ENCODE measurements at places on chromosomes 5 and 9. TPM values are rescaled to one million over a fixed set of nuclear protein-coding genes. Genes with fewer than 3 reads are reported as not detected.

DNA sequence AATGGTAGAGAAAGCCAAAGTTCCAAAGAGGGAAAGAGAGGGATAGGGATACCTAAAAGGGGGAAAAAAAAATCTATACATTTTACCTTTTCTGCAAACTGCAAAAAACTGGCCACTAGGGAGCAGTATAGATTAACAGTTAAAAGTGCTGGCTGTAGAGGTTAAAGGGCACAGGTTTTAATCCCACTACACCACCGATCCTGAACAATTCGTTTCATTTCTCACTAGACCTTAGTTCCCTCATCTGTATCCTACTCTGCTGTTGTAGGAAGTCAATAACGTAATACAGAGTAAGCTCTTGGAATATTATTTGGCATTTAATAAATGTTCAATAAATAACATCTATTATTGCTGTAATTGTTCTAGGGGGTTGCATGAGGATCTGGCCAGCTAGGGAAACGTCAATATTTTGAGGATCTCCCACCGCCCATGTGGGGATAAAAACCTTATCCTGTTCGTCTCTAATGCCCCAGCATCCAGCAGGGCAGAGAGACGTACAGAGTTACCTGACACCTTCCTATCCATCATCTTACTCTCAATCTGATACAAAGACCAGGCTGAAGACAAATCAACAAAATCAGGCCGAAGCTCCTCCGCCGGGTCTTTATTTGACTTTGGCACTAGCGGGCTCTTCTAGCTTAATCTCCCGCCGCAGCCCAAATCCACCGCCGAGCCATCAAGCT, 757 bp downstream of the CDC26 start:
- H3K27ac ChIP-seq, result peak overlapping the region; percentile 72
- no peak for DNase-seq
- H3K27me3 ChIP-seq, result no peaks in the 10 kb centered on the region
- H3K36me3 ChIP-seq, result no peaks in the 10 kb centered on the region

DNA sequence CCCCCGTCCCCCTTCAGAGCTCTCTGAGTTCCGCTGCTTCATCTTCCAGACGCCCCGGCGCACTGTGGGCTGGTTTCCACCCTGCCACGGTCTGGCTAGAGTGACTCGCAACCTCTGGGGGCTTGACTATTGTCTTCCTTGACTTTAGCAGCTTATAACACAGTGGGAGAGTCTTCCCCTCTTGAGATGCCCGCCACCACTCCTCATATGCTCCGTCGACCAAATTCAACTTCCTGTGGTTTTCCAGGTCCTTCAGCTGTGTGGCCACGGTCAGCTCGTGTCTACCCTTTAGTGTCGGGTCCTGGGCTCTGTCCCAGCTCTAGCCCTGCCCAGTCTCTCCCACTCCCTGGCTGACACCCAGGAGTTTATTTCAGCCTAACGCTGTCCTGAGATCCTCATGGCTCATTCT, 28.2 kb upstream of the NCS1 start:
- H3K27me3 ChIP-seq, result no peaks in the 10 kb centered on the region
- H3K4me1 ChIP-seq, result no peaks in the 10 kb centered on the region
- no peaks in the 10 kb centered on the region for H3K36me3 ChIP-seq
- H3K4me3 ChIP-seq, result no peak overlapping the region
- no peak for DNase-seq

- no peaks in the 10 kb centered on the region for H3K27me3 ChIP-seq
- no peaks in the 10 kb centered on the region for H3K36me3 ChIP-seq
- H3K27ac ChIP-seq, result no peak overlapping the region
- no peaks in the 10 kb centered on the region for H3K4me1 ChIP-seq
Observed at GRCh38 chr9:131366761-131367401, 27.0 kb upstream of the PRRC2B start.

GRCh38 chr5:141529002-141529401, 40.1 kb downstream of the PCDHGC5 start:
- DNase-seq, result peak; percentile 27
- H3K4me1 ChIP-seq, result peaks cover 31% of the 10 kb centered on the region
- no peaks in the 10 kb centered on the region for H3K36me3 ChIP-seq
- no peaks in the 10 kb centered on the region for H3K27me3 ChIP-seq
- H3K27ac ChIP-seq, result peak overlapping the region; percentile 56
- no peak overlapping the region for H3K4me3 ChIP-seq

DNA sequence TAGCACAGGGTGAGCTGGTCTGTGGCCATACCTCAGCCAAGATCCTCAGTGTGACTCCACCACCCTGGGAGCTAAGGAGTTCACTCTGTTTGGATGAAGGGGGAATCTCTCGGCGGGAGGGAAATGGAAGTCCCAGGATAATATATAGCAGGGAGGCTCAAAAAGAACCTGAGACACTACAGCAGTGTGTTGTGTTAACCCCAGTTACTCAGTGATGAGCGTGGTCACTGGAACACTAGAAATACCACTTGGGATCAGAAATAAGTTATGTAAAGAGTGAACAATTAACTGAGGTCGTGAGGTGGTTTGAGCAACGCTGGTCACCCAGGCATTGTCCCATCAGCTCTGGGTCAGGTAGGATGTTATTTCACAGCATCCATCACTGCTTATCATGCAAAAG, 59.3 kb upstream of the ADAMTS16 start:
- DNase-seq, result no peak
- H3K27me3 ChIP-seq, result no peaks in the 10 kb centered on the region
- H3K4me1 ChIP-seq, result no peaks in the 10 kb centered on the region
- no peak overlapping the region for H3K4me3 ChIP-seq
- H3K36me3 ChIP-seq, result no peaks in the 10 kb centered on the region

GRCh38 chr9:131386281-131386680, 7.6 kb upstream of the PRRC2B start:
- no peak overlapping the region for H3K27ac ChIP-seq
- no peak overlapping the region for H3K4me3 ChIP-seq
- no peaks in the 10 kb centered on the region for H3K36me3 ChIP-seq
- peaks cover 5% of the 10 kb centered on the region for H3K4me1 ChIP-seq
- no peaks in the 10 kb centered on the region for H3K27me3 ChIP-seq
- no peak for DNase-seq

GRCh38 chr5:168991311-168991710, 309.6 kb downstream of the SLIT3 start:
- peaks cover 12% of the 10 kb centered on the region for H3K27me3 ChIP-seq
- H3K36me3 ChIP-seq, result no peaks in the 10 kb centered on the region
- no peak overlapping the region for H3K4me3 ChIP-seq
- H3K4me1 ChIP-seq, result no peaks in the 10 kb centered on the region

GRCh38 chr5:154244476-154244875, 53.9 kb downstream of the GALNT10 start:
- H3K36me3 ChIP-seq, result no peaks in the 10 kb centered on the region
- no peaks in the 10 kb centered on the region for H3K27me3 ChIP-seq
- peaks cover 12% of the 10 kb centered on the region for H3K4me1 ChIP-seq

WWC1 gene
- 54.2 TPM for total RNA-seq

CYLC2 gene
- total RNA-seq, result not detected

ARID3C gene
- not detected for total RNA-seq

KIF4B gene
- total RNA-seq, result not detected

ACOT12 gene
- 0.44 TPM for total RNA-seq

FOXD4L3 gene
- total RNA-seq, result not detected

C8G gene
- not detected for total RNA-seq
